ENCODE measurements at places on chromosomes 12 and 14.

DNA sequence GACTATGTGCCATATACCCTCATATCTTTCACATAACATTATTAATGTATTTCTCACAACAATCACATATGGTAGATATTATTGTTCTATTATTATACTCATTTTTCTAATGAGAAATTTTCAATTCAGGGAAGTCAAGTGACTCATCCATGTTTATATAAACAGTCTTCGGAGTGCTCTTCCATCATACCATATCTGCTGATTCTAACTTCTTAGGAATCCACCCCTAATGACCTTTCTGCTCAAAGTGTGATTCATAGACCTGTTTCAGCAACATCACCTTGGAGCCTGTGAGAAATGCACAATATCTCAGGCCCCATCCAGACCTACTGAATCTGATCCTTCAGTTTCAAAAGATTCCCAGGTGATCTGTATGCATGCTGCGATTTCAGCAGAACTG lies 39.8 kb upstream of the OVCH1 start:
- DNase-seq, result no peak

- no peak for DNase-seq
These were observed 22.2 kb downstream of the ZNF664 start for GRCh38 chr12:123995023-123995748.

- no peak for DNase-seq
These were observed 115.0 kb downstream of the EMP1 start for GRCh38 chr12:13311551-13311950.

- no peak for DNase-seq
These were observed 419.5 kb downstream of the TMEM121 start for GRCh38 chr14:105945896-105946295.

GRCh38 chr12:117499759-117500485 lies 138.5 kb upstream of the NOS1 start:
- no peak for DNase-seq

DNA sequence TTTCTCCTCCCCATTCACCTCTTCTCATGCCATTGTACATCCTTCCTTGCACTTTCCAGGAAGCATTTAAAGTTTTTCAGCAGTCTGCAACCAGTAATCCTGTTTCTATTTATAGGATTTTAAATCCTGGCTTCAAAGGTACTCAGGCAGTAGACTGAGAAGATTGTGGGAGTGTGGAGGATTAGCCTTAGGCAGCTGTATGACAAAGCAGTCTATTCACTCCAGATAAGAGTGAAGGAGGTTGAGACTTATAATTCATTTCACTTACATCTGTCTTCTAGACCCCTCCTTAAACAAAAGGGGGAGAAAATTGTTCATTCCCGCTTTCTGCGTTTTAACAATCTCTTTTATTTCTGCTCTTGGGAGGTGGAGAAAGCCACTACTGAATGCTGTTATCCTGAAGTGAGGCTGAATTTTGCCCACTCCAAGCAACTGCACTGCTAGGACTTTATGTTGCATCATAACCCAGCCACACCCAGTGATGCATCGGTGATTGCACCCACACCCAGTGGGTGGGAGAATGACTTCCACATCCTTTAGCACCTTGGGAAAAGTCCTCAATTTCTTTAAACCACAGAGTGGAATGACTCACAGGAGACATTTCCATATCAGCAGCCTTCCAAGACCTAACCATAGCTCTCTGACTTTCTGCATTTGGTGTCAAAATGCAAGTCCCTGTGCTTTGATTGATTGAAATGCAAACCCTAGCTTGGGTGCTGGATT lies 382.5 kb upstream of the ATP2B1 start:
- DNase-seq, result no peak

GRCh38 chr14:40623643-40624042 lies 983.0 kb upstream of the LRFN5 start:
- no peak for DNase-seq

- DNase-seq, result no peak
These were observed 107.1 kb upstream of the ARID2 start for GRCh38 chr12:45622210-45622937.

- DNase-seq, result no peak
These were observed 38.9 kb downstream of the SLC17A8 start for GRCh38 chr12:100395811-100396210.

DNA sequence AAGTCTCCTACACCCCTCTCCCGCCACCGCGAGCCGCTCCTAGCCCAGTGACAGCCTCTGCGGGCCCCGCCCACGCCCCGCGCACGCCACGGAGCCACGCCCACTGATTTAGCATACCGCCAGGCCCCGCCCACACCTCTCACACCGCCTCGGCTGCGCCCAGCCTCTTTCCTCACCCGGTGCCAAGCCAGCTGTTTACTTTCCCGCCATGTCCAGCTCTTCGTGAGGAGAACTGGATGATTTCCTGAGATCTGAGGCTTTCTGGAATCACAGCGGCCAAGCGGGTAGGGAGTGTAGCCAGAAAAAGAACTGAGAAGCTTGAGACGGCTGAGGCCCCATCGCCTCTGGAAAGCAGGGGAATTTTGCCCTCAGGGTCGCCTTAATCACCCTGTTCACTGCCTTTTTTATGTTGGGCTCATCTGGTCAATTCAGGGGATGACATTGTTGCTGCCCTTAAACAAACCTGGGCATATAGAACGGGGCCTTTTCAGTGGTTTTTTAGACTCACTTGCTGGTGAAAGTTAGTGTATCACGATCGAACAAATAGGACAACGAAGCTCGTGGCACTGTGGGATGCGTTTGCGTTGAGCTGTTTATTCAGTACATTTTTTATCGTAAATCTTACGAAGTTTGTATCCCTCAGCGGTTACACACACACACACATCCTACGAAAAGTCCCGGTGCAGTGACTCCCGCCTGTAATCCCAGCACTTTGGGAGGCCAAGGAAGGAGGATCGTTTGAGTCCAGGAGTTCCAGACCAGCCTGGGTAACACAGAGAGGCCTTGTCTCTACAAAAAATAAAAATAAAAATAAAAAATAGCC lies at the start of gene RNF212B:
Gene RNF212B (plus strand): TSS at position 165 of the 823 bp plus-strand sequence. CDS start 2,410 bp downstream, outside the sequence.
- peak; percentile 53 for DNase-seq

- no peak for DNase-seq
These were observed 327.5 kb upstream of the DIO3 start for GRCh38 chr14:101233808-101234207.

GRCh38 chr14:43449291-43449690 lies 1057.8 kb downstream of the FSCB start:
- no peak for DNase-seq

DNA sequence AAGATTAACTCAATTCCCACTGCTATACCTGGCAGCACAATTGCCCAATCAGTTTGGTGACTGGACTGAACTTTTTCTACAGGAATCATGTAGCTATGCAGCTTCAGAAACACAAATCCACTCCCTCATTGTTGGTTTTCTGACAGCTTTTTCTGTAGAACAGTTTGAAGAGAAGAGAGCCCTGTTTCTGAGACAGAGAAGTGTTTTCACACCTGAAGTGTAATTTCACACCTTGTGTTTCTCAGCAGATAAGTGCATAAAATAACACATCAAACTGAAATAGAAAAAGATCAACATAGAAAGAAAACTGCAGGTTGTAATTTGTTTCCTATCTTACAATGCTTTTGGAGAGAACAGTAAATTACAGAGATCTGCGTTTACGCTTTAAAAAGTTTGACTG lies 335.6 kb downstream of the SNAPC1 start:
- no peak for DNase-seq

DNA sequence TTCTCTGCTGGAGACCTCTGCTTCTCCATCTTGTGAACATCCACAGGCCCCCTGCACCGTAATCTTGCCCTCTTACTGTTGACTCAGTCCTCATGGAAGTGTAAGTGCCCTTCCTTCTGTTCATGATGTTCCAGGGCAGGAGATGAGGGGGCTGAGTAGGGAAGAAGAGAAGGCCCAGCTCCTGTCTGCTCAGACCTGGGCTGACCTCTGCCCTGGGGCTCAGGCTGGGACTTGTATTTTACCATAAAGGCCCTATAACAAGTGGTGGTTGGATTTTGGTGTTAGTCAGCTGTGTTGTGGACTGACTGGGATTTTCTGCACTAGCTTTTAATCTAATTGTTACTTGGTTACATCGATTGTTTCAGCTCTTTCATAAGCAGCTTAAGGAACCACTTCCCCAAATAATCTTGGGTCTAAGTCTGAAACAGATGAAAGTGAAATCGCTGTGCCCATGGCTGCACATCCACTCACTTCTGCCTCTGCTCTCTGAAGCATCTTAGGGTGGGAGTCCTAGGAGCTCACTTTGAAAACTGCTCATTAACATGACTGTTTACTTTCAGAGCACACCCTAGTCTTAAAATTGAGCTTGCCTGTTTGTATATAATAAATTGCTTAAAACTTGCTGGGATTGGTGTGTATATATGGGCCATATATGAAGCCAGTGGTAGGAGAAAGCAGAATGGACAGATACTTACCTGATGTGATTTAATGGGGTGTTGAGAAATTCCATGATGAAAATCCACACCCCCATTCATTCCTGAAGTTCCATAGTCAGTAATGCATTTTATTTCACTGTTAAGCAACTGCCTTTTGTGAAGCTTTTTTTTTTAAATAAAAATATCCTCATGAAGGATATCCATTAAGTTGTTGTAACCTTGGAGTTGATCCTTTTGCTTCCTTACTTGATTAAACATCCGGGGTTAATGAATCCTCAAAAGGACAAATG lies 17.7 kb downstream of the C12orf71 start:
- DNase-seq, result no peak

DNA sequence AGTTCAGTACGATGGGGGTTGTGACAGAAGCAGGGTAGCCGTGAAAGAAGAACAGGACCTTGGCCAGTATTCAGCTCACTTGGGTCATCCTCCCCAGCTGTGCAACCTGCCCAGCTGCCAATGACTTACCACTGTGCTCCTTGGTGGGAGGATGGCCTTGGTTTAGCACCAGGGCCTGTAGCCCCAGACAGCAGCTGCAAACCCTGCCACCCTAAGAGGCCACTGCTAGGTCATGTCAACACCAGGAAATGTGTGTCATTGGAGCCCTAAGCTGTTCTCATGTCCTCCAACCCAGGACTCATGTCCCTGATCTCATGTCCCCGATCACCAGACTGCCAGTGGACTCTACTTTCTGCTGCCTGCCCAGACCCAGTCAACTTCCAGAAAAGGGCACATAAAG lies 3.0 kb upstream of the CRACR2A start:
- DNase-seq, result no peak

DNA sequence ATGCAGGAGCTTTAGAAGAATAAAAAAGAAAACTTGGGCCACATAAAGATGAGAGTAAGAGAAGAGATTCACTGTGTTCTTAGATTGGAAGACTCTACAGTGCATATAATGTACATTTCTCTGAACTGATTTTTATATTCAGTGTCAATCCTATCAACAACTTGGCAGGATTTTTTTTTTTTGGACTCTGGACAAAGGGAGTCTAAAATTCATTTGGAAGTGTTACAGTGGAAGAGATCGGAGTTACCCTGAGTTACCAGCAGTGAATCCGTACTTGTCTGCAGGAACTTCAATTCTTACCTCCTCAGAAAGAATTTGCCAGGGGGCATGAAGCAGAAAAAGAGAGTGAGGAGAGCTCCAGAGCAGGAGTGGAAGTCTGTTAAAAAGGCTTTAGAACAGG lies 24.0 kb downstream of the SERPINA11 start:
- no peak for DNase-seq

DNA sequence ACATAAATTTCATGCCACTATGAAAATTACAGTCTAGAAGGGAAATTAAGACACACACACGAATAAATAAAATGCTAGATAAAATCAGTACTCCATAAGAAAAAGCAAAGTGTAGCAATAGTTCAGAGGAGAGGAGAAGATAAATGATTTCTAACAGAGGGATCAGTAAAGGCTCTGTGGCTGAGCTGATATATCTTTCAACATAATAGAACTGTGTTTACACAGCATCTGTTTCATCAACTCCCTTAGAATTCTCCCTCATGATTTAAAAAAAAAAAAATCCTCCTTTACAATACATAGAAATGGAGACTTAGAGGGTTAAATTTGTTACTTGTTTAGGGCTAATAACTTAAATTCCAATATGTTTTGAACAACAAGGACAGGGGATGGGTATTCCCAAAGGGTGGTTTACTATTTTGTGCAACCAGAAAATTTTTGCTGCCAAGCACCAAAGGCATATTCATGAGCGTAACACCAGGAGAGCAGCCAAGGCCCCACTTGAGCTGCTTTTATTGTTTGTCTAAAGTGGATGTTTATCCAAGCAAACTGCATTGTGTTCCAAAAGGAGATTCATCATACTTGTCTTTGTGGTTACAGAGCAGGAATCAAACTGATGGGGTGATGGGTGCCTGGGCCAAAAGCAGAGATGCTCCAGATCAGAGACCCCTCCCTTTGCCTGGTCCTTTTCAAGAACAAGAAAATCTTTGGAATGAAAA lies 162.7 kb downstream of the BMP4 start:
- DNase-seq, result no peak

DNA sequence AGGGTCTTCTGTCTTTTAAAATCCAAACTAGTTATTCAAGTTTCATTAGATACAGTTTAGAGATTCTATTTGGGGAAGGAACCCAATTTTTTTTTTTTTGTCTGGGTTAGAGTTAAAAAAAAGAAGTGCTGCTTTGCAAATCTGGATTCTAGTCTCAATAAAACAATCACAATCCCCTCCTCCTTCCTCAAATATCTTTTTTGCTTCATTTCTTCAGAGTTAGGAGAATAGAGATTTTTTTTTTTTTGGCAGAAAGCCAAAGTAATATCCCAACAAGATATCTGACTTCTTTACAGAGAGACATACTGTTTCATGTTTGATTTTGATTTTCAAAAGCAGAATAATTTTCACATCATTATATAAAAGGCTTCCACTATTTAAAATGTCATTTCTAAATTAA lies 201.9 kb downstream of the FOXN3 start:
- no peak for DNase-seq

DNA sequence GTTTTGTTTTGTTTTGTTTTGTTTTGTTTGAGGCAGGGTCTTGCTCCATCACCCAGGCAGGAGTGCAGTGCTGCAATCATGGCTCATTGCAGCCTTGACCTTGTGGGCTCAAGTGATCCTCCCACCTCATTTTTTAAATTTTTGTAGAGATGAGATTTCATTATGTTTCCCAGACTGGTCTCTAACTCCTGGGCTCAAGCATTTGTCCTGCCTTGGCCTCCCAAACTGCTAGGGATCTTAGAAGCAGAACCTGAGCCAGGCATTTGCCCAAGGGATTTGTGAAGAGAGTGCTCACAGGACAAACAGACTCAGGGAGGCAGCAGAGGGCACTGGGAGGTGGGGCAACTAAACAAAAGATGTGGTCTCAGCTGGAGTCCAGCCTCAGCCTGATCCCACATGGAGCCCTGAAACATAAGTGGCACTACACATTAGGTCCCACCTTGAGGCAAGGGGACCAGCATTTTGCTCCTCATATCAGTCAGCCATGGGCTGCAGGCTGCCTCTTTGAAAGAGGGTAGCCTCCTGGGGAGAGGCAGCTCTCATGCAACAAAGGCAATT lies 86.2 kb upstream of the CMKLR1 start:
- DNase-seq, result no peak
